ENCODE measurements at places on chromosomes 1 and 21.

- DNase-seq: no peak
Measured at GRCh38 chr1:8745749-8746390, 71.6 kb downstream of the RERE start.

DNA sequence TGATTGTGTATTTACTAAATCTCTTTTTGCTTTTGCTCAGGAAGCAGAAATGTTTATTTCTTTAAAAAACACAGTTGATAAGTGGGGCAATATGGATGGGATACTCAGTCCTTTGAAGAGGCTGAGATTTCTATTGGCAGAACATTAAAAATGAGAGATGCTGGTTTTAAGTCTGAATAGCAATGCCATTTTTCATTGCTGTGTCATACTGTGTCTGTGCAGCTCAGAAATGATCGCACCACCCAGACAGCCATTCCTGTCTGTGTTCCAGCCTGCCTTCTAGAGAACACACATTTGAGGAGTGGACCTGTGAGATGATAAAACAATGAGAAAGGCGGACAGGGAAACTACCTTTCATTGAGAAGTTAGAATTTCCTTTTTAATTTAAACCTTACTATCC lies 231.2 kb upstream of the USP24 start:
- DNase-seq: no peak

GRCh38 chr1:25875856-25876692 lies 566 bp upstream of the PAQR7 start:
- no peak for DNase-seq

- DNase-seq: no peak
Measured at GRCh38 chr1:112033439-112034120, 44.1 kb upstream of the KCND3 start.

DNA sequence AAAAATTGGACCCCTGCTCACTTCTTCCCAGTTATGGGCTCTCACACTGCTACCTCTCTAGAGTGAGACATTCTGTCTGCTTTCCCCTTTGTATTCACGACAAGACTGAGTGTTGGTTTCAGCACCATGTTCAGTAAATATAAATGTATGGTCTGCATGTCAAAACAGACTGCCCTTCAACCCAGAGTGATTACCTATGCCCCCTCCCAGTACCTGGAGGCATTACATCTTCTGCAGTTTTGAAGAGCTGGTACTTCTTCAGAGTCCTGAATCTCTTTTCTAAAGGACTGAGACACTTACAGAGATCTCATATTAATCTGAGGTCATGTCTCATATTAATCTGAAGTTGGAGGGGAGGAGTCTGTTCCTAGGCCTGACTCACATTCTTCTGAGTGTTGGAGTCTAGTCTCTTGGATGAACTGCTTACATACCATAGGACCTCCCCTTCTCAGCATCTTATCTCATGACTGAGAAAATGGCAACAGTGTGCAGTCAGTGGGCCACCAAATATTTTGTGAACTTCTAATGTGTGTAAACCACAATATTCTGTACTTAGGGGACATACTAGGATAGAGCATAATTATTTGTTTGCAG lies 80.3 kb downstream of the RGL1 start:
- DNase-seq: no peak

DNA sequence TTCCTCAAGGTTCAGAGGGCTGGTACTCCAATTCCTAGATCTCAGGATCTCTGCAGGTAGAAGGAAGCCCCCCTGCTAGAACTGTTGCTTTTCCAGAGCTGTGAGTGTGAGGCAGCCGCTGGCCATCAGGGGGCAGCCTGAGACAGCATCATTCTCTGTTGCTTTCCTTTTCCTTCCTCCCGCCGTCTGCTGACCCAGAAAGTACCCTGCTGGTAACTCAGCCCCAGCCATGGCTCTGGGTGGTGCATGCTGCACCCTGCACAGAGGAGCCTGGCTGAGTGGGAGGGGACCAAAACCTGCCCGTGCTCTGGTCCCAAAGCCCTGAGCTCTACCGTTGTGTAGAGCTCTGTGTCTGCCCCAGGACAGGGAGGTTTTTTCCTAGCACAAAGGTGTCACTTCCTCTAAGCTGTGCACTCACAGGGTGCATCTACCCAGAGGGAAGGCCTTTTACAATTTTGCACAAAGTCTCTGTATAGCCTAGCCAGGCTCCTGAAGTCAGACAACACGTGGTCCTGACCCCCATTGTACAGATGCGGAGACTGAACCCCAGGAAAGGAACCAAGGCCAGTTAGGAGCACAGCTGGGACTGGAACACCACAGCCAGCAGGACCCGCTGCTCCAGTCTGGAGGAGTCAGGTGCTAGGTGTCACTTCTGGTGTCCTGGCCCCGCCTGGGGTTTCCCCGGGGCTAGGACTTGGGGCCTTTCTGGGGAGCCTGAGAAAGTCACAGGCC lies 5.6 kb upstream of the FAM131C start:
- DNase-seq: peak; percentile 75

GRCh38 chr1:27026621-27027574 lies 14.2 kb upstream of the TENT5B start:
- no peak for DNase-seq

GRCh38 chr1:200738327-200738948 lies at the start of gene CAMSAP2:
Gene CAMSAP2, plus strand, starts transcription at chr1:200738893. Its CDS starts 935 bp downstream, at chr1:200739828.
- peak; percentile 74 for DNase-seq

DNA sequence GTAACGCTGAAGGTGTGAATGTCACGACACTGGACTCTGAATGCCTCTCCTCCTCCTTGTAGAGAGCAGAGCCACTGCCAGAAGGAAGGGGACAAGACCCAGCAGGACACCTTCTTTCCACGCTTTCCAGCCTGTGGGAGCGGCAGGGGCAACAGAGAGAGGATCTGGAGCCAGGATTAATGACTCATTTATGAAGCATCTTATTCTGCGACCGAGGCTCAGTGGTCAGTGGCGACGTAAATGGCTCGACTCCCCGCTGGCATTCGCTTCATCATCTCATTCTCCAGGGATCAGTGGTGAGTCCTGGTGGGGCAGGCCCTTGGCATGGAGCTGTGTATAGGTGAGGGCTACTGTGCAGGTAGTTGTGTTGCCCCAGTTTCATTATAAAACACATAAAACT lies 4.6 kb downstream of the SLC37A1 start:
- DNase-seq: no peak

DNA sequence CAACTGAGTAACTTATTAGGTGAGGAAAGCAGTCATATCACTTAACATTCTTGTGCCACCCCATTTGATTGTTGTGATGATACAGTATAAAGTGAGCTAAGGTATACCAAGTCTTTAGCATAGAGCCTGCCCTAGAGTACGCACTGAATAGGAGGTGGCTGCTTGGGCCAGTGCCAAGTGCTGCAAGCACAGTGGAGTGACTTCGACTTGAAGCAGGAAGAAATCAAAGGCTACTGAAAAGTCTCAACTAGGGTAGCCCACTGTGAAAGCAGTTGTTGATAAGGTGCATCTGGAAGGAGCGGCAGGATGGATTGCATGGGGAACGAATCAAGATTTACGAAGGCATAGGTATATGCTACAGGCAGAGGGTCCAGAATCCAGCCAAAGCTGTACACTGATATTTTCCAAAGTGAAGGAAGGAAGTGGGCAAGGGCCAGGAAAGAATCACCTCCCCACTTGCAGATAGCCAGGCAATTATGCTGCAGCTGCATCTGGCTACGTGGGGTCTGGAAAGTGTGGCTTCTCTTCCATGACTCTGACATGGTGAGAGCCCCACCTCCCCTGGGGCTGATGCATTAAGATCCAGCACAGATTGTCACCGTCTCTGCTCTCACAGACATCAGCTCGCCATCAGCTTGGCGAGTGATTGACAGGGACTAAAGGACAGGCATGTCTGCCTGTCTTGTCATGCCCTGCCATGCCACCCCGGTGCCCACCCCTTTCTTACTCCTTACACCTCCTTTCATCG lies 287.0 kb upstream of the PLXNA2 start:
- DNase-seq: no peak

DNA sequence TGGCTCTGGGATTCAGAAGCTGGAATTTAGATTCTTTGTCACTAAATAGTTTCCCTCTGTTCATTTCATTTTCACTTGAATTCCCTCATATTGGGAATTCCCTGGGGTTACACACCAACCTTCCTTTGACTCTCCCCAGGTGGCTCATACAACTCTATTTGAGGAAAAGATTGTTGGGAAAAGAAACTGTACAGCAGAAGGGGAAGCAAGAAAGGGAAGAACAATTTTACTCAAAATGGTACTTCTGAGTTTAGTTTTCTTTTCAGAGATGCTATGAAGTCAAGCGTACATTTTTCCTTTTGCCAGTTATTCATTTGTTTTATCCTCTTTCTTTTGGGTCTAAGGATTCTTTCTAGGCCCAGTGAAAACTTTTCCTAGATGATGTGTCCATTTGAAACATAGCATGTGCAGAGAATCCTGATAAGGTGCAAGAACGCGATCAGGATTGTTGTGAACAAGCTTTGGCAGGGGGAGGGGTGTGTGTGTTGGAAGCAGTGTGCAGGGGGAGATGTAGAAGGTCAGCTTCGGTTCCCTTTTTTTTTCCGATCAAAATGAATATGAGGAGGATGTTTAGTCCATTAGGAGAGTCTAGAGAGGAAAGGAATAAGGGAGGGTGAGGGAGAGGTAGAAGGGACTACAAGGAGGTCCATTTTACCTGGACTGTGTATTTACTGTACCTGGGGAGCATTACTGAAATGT lies 26.8 kb upstream of the CD1D start:
- no peak for DNase-seq

DNA sequence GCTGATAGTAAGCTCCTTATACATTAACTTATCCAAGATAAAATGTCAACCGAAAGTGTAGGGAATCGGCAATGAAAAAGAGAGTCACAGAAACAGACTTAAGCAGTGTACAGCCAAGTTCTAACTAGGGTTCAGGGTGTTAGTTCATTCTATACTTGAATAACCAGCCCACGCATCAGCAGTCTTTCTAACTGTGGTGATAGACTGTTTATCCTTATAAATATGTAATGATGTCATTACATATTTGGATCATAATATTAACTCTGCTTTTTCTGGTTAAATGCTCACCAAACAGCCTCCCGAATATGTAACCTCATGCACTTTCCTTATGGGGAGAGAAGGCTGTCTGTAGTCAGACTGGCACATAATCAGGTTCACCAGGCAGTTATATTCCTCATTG lies 11.0 kb downstream of the HMCN1 start:
- DNase-seq: no peak

GRCh38 chr1:114745291-114745690 lies 12.5 kb downstream of the CSDE1 start:
- peak; percentile 65 for DNase-seq

GRCh38 chr1:222171005-222171404 lies 376.9 kb downstream of the HHIPL2 start:
- DNase-seq: peak; percentile 10

DNA sequence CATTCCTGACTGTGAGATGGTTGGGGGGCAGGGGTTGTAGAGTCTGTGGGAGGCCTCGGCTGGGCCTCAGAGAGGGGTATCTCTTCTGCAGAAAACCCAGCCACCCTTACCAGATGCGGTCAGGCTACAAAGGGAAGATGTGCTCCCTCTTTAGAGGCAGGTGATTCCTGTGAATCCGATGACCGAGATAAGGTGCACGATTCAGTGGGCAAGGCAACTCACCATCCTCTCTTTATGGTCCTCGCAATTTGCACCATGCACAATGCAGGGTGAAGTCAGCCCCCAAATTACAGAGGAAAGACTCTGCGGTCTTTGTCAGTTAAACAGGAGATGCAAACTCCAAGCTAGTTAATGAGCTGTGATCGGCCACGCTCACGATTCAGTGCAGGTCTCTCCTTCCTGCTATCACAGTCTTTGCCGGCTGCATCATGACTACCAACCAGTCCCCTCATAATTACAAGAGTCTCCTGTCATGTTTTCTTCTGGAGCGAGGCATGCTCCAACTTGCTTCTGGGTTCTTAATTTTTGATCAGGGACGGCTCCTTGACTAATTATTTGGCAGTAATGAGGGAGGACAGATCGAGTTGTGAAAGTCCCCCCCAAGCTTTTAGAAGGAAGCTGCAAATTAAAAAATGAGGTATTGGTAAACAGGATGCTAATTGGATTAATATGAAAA lies 12.5 kb downstream of the TP73 start:
- no peak for DNase-seq

GRCh38 chr1:8011923-8012858 lies 13.9 kb downstream of the ERRFI1 start:
- DNase-seq: no peak

DNA sequence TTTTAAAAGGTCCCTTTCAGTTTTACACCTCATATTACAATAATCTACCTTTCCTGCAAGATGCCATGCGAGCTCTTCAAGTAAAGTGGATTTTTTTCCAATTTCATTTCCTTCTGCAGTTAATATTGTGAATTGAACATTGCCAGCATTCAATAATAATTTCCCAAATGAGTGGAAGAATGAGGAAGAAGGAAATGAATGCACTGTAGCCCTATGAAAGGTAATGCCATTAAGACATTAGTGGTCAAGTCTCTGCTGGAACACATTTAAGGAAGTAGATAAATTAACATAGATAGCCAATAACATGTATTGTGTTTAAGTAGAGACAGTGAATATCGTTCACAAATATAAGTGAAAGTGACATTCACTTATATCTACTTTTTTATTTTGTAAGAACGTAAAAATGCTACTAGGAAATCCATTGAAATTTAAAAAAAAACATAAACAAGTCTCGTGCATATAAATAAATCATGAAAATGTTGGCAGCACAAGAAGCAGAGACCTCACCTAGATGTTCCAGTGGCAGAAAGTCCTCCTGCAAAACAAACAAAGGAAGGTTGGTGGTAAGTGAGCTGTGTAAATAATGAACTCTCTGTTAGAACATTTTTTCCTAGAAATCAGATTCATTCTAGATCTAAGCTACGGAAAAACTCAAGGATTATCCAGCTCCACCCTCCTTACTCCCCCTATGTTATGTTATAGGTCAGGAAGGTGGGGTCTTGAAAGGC lies 17.7 kb downstream of the FCRL3 start:
- DNase-seq: no peak

GRCh38 chr21:37266515-37267221 lies 466 bp downstream of the VPS26C start:
- DNase-seq: no peak

- DNase-seq: no peak
Measured at GRCh38 chr1:117959364-117959763, 29.8 kb downstream of the WDR3 start.

DNA sequence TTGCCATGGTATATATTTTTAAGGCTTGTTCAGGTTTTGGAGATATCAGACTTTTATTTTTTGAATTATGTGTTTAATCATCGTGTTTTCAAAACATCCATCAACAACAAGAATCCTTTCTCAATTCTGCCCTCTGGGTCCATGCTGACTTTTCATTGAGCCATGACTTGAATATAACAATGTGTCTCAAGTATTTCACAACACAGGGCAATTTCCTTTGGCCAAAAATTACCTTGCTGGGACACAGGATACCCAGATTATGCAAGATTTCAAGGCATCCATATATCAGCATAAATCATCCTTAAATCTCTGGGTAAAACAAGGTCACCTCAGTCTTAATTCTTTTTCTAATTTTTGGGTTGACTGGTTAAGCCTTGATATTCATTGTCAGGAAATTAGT lies 411.2 kb upstream of the USP24 start:
- DNase-seq: no peak

DNA sequence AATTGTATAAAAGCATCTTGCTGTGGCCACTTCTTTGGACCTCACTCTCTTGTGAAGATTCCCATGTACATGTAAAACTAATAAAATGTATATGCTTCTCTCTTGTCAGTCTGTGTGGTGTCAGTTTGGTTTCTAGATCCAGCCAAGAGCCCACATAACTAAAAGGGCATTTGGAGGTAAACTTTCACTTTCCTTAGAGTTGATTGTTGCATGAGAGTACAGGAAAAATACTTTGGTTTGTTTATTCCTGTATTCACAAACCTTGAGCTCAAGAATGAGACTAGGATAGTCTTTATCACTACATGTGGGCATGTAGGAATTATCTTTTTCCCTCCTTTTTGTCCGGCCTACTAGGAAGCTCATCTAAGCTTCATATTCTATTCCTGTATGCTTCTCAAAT lies 50.9 kb downstream of the KCTD3 start:
- no peak for DNase-seq

Data from kidney capillary endothelial cell (primary cell).